Smooth muscle cell of the coronary artery (primary cell): ENCODE measurements at places on chromosomes 6 and 20. TPM values are rescaled to one million over a fixed set of nuclear protein-coding genes. Genes with fewer than 3 reads are reported as not detected.

Gene IL17A
- not detected in 2 replicates for total RNA-seq

Gene LAMA5
- total RNA-seq: 8.1 and 63.7 TPM in 2 replicates

Gene TTLL9
- under 0.01 TPM in 1 of 2 replicates, not detected in the other for total RNA-seq

Gene MEP1A
- not detected in 2 replicates for total RNA-seq

Gene MAK
- not detected in 2 replicates for total RNA-seq

Gene LY6G6C
- total RNA-seq: not detected in 2 replicates

Gene AIG1
- 19.2 and 24.9 TPM in 2 replicates for total RNA-seq

Gene BANF2
- not detected in 2 replicates for total RNA-seq

Gene CAP2
- total RNA-seq: 3.2 and 26.2 TPM in 2 replicates

Gene GABRR2
- 0.23 and 0.35 TPM in 2 replicates for total RNA-seq

Gene ELMO2
- total RNA-seq: 25.0 and 30.2 TPM in 2 replicates

Gene DEFB132
- total RNA-seq: not detected in 2 replicates

Gene MTG2
- total RNA-seq: 18.3 and 22.2 TPM in 2 replicates

Gene PTPRA
- 22.8 and 30.8 TPM in 2 replicates for total RNA-seq

Gene CGA
- not detected in 2 replicates for total RNA-seq

Gene TINAG
- total RNA-seq: not detected in 2 replicates

Gene HDAC2
- 34.2 and 69.5 TPM in 2 replicates for total RNA-seq

Gene C6orf58
- not detected in 2 replicates for total RNA-seq

Gene GOPC
- total RNA-seq: 23.6 and 46.5 TPM in 2 replicates

Gene BTNL2
- total RNA-seq: 0.12 TPM in 1 of 2 replicates, not detected in the other

Gene TBC1D32
- 7.7 and 13.8 TPM in 2 replicates for total RNA-seq

Gene CASS4
- 0.12 and 0.38 TPM in 2 replicates for total RNA-seq

Gene FUT9
- total RNA-seq: not detected in 2 replicates

Gene VSX1
- total RNA-seq: not detected in 2 replicates

Gene AIF1
- total RNA-seq: not detected in 2 replicates

Gene EGFL8
- 0.75 and 3.5 TPM in 2 replicates for total RNA-seq

Gene NNAT
- 0.23 TPM in 1 of 2 replicates, not detected in the other for total RNA-seq

Gene RTEL1
- 9.2 and 12.5 TPM in 2 replicates for total RNA-seq

Gene HLA-DPA1
- total RNA-seq: 9.7 TPM in 1 of 2 replicates, not detected in the other

Gene LY6G5C
- total RNA-seq: 0.15 TPM in 1 of 2 replicates, not detected in the other

Gene PKHD1
- not detected in 2 replicates for total RNA-seq

Gene SLC22A2
- total RNA-seq: 0.15 TPM in 1 of 2 replicates, not detected in the other

Gene TJAP1
- total RNA-seq: 6.5 and 7.4 TPM in 2 replicates

Gene PROCR
- total RNA-seq: 77.8 and 106 TPM in 2 replicates

Gene LPIN3
- 4.0 and 5.4 TPM in 2 replicates for total RNA-seq

Gene SNAP91
- under 0.01 TPM in 1 of 2 replicates, not detected in the other for total RNA-seq

Gene SPATS1
- not detected in 2 replicates for total RNA-seq

Gene NT5E
- total RNA-seq: 193 and 326 TPM in 2 replicates

Gene FAM209B
- total RNA-seq: 0.23 TPM in 1 of 2 replicates, not detected in the other

Gene DLL1
- total RNA-seq: 0.38 and 1.8 TPM in 2 replicates

Gene GNAS-AS1
- 0.35 and 1.1 TPM in 2 replicates for total RNA-seq

Gene PRSS35
- 0.47 and 1.9 TPM in 2 replicates for total RNA-seq

Gene MPIG6B
- total RNA-seq: not detected in 2 replicates

Gene HINT3
- 9.1 and 18.0 TPM in 2 replicates for total RNA-seq

Gene TSBP1
- not detected in 2 replicates for total RNA-seq

Gene ECT2L
- total RNA-seq: under 0.01 TPM in 1 of 2 replicates, not detected in the other

Gene SLC35B2
- 38.3 and 79.5 TPM in 2 replicates for total RNA-seq

Gene HLA-E
- 159 and 210 TPM in 2 replicates for total RNA-seq

Gene C6orf15
- 0.08 TPM in 1 of 2 replicates, not detected in the other for total RNA-seq

Gene SYCP2
- 0.45 and 0.70 TPM in 2 replicates for total RNA-seq
